ENCODE measurements at places on chromosomes 6 and 20. TPM values are rescaled to one million over a fixed set of nuclear protein-coding genes. Genes with fewer than 3 reads are reported as not detected.

DNA sequence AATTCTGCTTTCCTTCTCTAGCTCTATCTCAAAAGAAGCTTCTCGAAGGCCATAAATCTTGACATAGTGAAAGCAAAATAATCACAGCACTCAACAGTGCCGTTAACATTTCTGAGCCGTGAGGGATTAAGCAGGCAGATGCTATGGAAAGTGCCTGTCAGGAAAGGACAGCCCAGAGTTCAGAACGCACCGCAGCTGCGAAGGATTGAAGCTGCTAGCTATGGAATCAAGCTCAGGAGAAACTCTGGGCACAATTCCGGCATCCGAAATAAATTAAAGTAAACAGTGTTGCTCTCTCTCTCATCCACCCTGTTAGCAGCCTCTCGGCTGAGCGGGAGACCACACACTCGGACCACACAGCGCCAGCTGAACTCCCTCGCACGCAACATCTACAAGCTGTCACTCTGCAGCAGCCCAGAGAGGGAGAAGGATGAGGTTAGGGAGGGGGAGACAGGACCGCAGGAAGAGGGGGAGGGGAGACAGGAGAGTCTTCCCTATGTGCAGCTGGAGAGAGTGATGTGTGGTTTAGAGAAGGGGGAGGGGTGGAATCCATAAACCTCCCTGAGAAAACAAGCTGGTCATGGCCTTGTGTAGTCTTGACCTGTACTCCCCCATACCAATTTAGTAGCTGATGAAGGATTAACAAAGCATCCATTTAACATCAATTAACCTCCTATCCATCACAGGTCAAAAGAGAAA, 9.0 kb downstream of the EXOC2 start:
- H3K36me3 ChIP-seq: no peaks in the 10 kb centered on the region
- peak overlapping the region; percentile 38 for H3K4me3 ChIP-seq
- no peak overlapping the region for H3K27ac ChIP-seq
- H3K4me1 ChIP-seq: no peaks in the 10 kb centered on the region
- no peak for DNase-seq

GRCh38 chr6:11908436-11909105, 103.5 kb upstream of the HIVEP1 start:
- no peak overlapping the region for H3K27ac ChIP-seq
- no peaks in the 10 kb centered on the region for H3K27me3 ChIP-seq
- DNase-seq: no peak
- no peak overlapping the region for H3K4me3 ChIP-seq
- H3K4me1 ChIP-seq: no peaks in the 10 kb centered on the region

PHACTR2 gene
- total RNA-seq: 112 TPM

- H3K4me1 ChIP-seq: no peaks in the 10 kb centered on the region
- no peak overlapping the region for H3K4me3 ChIP-seq
- no peak for DNase-seq
- H3K36me3 ChIP-seq: no peaks in the 10 kb centered on the region
- no peak overlapping the region for H3K27ac ChIP-seq
Observed at GRCh38 chr6:48412656-48413055, 301.7 kb upstream of the PTCHD4 start.
